ENCODE measurements at places on chromosomes 5 and 9. TPM values are rescaled to one million over a fixed set of nuclear protein-coding genes. Genes with fewer than 3 reads are reported as not detected.

Gene QRFP
- 0.40 TPM for polyA plus RNA-seq

Gene OR1N1
- not detected for polyA plus RNA-seq

Gene PDGFRB
- 140 TPM for polyA plus RNA-seq

Gene MORN5
- polyA plus RNA-seq: 2.6 TPM

Gene GPR21
- polyA plus RNA-seq: 0.62 TPM

- no peak for DNase-seq
These were observed 14.2 kb upstream of the FRRS1L start for GRCh38 chr9:109181284-109181683.

GRCh38 chr5:154642499-154643245, 112.5 kb upstream of the LARP1 start:
- no peak for DNase-seq

DNA sequence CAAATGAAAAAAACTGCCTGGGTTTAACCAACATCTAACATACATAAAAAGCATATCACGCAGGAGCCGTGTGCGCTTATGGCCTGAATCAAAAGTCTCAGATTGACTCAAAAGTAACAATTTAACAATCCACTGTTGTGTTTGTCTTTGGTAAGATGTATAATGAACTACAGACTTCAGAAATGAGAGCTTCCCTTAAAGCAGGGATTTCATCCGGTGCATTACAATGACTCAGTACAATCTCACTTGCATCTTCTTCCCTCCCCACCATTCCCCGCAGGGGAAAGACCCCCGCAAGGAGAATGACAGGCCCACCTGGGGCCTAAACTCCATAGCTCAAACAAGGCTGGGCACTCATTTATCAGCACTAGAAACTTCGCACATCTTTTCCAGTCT, 1.4 kb downstream of the ZFR start:
- DNase-seq: no peak

DNA sequence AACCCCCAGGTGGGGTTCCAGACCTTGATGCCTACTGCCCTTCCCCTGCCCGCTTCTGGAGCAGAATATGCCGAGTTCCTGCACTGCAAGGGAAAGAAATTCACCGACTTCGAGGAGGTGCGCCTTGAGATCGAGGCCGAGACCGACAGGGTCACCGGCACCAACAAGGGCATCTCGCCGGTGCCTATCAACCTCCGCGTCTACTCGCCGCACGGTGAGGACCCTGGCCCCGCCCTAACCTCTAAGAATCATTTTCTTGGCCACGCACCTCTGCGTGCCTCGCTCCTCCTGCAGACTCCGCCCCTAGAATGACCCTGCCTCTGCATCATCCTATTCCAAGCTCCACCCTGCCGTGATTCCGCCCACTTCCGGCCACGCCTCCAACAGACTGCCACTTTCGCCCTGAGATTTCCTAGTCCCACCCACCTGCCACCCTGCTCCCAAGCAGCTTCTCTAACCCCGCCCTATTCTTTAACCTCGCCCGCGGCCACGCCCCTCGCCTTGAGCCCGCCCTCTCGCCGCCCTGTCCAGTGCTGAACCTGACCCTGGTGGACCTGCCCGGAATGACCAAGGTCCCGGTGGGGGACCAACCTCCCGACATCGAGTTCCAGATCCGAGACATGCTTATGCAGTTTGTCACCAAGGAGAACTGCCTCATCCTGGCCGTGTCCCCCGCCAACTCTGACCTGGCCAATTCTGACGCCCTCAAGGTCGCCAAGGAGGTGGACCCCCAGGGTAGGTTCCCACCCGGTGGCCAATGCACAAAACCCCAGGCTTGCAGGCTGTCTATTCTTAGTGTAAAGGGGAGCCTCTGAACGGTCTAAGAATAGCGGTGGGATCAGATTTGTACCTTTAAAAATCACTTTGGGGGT, 15.6 kb downstream of the DNM1 start:
- DNase-seq: peak; percentile 66

GRCh38 chr9:116417464-116417863, 263.9 kb downstream of the PAPPA start:
- DNase-seq: no peak

- no peak for DNase-seq
These were observed 307.3 kb downstream of the FBXL7 start for GRCh38 chr5:15807248-15807647.

GRCh38 chr9:14238518-14238917, 75.4 kb downstream of the NFIB start:
- DNase-seq: no peak

- no peak for DNase-seq
These were observed 73.3 kb upstream of the NREP start for GRCh38 chr5:111830333-111830732.

DNA sequence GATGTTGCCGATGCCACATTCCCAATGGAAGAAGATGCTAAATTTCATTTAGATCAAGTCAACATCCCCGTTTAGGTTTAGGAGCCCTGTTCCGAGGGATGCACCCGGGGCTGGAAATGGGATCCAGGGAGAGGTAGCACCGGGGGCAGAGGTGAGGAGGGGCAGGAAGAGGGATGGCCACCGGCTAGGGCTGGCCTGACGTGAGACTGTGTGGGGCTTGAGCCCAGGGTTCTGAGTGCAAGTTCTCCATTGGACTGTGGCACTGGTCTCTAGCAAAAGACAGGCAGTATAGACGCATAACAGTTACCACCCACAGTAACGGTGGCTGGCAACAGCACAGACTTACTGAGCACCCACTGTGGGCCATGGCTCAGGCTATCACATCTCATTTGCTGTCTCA, 209.0 kb upstream of the MVB12B start:
- DNase-seq: no peak

GRCh38 chr5:1106385-1107166, 5.3 kb downstream of the SLC12A7 start:
- DNase-seq: no peak

DNA sequence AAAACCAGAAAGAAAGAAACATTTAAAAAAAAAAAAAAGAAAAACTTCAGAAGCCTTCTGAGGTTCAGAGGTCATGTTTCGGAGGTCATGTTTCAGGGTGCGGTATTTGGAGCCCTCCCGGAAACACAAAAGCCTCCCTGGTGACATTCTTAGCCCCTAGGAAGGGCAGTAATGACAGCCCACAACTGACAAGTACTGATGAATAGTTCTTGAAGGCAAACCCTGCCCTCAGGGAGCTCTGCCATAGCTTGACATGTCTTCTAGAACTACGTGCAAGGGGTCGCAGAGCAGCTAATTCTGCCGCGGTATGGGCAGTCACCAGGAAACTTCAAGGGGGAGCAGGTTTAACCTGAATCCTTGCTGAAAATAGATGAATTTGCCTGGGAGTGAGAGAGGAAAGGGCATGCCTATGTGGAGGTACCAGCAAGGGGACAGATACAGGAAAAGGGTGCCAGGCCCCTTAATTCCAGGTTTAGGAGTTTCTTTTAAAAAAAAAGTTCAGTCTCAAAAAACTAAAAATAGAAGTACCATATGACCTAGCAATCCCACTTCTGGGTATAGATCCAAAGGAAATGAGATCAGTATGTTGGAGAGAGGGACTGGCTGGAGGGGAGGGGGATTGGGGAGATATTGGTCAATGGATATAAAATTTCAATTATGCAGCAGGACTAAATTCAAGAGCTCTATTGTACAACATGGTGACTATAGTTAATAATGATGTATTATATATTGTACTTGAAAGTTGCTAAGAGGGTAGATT, 98.4 kb downstream of the C9orf152 start:
- DNase-seq: no peak

- no peak for DNase-seq
These were observed 117.0 kb downstream of the TRPM6 start for GRCh38 chr9:74770508-74771261.
